Activated CD4-positive, CD25-positive, alpha-beta regulatory T cell (primary cell): ENCODE measurements at places on chromosomes 12 and 14.

- DNase-seq, result no peak
Measured at GRCh38 chr12:6034596-6034995, 89.5 kb upstream of the ANO2 start.

DNA sequence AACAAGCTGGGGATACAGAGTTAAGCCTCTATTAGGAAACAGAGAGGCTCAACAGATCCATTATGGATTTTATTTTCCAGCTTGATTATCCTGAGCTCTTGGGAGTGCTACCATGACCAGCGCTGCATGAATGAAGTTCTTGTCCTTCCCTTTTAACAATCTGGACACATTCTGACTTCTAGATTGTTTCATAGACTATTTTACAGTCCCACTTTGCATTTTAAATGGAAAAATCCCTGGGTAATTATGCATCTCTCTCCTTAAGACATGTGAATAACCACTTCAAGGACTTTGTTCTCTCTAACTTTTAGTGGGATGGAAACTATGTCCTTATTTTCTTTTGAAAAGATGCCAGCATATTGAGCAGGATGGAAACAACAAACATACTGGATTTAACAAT lies 2.0 kb downstream of the CCDC198 start:
- DNase-seq, result no peak

GRCh38 chr12:26537126-26537525 lies 295.9 kb downstream of the ITPR2 start:
- no peak for DNase-seq

DNA sequence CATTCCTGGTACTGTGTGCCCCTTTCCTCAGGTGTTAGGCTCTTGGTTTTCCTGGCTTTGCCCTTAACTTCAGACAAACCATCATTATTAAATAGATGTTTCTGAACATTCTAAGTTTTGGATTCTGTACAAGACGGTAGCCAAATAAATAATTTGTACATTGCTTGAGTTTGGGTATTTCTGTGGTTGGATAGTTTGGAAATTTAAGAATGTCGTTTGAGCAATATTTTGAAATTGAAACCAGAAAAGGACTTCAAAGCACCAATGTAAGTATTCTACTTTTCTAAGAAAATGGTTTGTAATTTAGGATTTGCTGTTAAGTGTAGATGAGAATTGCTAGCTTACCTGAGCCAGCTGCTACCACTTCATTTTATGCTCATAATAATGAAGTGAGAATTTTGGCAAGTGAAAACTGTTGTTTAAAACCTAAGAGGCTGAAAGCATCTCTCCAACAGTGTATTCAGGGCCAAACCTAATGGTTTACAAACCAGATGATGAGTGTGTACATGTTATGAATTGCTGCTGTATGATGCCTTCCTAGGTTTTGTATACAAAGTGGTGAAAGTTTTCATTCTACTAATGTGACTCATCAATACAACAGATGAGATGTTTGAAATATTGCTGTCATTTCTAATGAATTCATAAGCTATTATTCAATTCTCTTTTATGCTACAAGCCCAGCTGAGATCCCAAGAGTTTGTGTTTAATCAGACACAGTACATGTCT lies 181.5 kb upstream of the PRKD1 start:
- no peak for DNase-seq

DNA sequence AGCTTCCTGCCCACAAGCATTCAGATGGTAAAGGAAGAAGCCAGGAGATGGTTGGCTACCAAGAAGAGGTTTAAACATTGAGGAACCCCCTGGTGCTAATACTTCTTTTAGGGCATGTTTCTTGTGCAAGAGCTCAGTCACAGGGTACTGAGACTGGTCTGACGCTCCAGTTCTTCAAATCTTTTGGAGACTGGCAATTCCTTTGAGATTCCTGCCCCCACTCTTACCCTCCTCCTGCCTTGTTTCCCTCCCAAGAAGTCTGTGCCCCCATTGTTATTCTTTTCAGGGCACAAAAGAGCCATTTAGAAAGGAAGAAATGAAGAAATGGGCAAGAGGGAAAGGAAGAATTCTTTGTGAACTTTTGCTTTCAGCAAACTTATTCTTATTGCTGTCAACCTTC lies 11.8 kb downstream of the A2ML1 start:
- no peak for DNase-seq

GRCh38 chr12:27094726-27095125 lies 12.3 kb upstream of the C12orf71 start:
- DNase-seq, result no peak

DNA sequence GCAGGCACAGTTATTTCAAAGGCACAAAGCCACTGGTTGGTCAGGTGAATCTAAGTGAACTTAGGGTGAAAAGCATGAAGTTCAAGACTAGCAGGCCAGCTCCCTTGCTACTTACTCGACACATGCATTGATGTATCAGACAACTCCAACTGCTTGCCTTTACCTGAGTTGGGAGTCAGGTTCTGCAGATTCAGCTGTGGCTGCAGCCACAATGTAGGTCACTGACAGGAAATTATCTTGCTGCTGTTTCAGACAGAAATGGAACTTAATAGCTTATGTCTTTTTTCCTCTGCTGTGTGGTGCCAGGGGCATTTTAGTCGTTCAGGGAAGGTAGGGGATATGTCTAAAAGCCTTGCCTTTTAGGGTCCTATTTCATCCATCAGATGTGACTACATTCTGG lies 125.6 kb upstream of the RPH3A start:
- DNase-seq, result no peak

DNA sequence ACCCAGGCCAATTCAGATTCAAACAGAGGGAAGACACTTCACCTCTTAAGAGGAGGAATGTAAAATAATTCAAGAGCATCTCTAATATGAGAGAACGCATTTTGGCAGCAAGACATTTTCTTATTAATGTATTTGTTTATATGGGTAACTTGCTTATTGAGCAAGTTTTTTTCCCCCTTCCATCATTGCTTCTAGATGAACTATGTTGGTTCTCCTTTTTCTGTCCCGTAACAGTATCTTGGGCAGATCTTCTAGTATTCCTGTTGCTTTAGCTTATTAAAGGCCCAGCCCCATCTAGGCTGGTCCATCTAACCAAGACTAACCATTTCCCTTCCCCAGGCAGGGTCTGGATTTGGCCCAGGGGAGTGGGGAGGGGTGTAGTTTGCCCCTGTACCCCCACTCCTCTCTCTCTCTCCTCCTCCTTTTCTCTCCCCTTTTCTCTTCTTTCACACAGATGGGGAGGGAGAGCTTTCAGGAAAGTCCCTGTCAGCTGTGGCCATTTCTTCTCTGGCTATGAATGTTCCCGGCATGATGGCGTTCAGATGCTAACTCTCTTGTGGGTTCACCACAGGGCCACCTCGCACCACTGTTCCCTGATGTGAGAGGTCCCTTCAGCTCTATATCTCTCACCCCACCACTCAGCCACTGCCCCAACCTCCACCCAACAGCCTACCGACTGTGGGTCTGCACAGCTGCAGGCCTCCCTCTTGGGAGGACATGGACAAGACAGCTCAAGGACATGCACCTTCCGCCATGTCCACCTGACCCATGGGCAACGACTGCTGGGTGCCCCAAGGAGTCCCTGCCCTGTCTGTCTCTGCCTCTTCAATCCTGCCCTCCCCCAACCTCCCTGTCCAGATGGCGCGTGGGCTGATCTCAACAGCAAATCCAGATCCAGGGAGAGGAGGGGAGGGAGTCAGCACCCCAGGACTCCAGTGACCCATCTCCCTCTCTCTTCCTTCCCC lies 15.8 kb upstream of the RPS6KL1 start:
- DNase-seq, result no peak

DNA sequence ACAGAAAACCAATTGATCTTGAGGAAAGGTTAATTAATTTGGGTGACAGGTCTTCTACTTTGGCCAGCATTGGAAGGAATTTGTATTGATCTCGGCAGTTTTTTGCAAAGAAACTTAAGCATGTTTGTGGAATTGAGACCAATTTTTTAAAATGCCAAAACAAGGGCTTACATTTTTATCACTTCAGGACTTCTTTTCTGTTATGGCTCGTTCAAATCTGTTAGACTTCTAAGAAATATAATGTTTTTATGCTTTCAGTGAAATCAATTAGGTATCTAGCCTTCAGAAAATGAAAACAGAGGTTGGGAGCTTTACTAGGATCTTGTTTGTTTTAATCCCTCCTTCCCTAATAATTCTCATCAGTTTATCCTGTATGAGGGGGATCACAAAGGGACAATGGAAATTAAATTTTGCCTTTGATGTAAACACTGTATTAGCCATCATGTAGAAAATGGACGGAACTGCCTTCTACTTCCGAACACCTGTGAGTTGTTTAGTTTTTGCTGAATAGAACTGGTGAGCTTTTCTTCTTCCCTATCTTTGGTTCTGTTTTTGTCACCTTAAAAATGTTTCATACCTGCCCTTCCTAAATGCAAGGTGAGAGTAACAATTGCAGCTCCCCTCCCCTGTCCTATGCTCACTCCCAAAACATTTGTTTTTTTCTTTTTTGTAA lies 7.8 kb downstream of the FOXA1 start:
- no peak for DNase-seq

DNA sequence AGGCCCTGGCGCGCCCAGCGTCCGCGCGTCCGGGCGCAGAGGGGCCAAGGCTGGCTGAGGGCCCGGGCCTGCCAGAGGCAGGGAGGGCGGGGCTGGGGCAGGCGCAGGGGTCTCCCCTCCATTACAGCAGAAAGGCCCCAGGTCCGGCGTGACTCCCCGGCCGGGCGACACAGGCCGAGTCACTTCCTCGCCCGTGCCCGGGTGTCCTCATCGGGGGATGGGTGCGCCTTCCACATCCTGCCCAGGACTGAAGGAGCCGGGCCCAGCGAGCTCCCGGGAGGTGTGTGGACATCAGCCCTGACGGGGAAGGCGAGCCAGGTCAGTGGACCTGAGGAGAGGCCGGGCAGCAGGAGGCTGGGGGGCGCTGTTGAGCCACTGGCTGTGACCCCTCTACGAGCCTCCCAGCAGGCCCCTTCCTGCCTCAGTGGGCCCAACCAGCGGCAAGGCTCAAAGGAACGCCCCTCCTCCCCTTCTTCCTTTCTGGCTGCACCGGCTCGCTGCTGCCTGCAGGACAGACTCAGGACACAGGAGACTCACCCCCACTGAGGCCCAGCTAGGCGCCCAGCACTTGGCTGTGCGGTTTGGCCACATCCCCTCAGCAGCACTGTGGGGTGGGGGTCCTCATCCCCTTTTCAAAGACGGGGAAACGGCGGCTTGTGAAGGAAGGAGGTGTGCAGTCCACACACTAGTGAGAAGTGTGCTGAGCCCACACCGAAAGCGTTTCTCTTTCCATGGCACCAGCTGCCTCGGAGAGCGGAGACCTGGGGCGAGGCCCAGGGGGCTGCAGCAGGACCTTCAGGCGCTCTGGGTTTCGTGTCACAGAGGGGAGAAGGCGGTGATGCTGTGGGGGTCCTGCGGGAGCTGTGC lies 606 bp downstream of the TNFAIP2 start:
- no peak for DNase-seq

GRCh38 chr12:120534703-120535655 lies 823 bp downstream of the RNF10 start:
- DNase-seq, result peak; percentile 30

DNA sequence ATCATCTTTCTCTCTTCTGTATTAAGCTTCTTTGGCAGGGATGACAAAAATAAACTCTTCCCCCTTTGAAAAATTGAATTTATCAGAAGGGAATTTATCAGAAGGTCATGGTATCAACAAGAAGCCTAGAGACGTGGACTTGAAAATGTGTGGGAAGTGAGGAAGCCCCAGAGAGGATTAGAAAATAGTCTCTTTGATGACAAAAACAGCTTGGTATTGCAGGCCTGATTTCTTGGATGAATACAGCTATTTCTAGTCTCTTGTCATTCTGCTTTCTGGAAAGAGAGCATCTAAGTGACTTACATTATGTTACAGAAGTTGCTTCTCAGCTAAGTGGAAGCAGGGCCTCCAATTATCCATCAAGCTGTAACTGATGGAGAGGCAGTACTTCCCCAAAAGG lies 111.1 kb downstream of the KITLG start:
- no peak for DNase-seq

DNA sequence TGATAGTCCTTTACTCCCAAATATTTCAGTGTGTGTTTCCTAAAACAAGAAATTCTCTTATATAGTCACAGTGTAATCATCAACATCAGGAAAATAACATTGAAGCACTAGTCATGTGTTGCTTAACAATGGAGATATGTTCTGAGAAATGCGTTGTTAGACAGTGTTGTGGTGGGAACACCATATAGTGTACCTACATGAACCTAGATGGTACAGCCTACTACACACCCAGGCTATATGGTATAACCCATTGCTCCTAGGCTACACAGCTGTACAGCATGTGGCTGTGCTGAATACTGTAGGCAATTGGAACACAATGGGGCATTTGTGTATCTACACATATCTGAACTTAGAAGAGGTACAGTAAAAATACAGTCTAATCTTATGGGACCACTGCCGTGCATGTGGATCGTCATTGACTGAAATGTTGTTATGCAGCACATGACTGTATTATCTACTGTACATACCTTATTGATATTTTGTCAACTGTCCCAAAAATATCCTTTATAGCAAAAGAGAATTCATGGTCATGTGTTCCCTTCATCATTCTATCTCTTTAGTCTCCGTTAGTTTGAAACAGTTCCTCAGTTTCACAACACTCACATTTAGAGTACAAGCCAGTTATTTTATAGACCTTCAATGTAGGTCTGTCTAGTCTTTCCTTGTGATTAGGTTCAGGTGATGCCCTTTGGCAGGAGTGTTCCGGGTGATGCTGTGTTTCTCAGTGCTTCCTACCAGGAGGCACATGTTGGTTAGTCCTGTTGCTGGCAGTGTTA lies 109.7 kb downstream of the SLC25A47 start:
- DNase-seq, result no peak

DNA sequence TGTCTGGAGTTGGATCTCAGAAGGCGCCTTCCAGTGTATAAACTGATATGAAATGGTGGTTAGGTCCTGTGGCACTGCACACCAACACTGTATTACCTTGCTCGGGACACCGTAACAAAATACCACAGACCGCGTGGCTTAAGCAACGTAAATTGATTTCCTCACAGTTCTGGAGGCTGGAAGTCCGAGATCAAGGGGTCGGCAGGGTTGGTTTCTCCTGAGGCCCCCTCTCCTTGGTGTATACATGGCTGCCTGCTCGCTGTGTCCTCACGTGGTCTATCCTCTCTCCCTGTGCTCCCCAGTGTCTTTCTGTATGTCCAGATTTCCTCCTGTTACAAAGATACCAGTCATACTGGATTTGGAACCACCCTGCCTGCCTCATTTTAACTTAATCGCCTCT lies 128.4 kb downstream of the FBXL14 start:
- no peak for DNase-seq

GRCh38 chr12:5982106-5982505 lies 37.0 kb upstream of the ANO2 start:
- DNase-seq, result no peak

GRCh38 chr12:28222081-28222700 lies 31.9 kb downstream of the CCDC91 start:
- DNase-seq, result no peak
